ENCODE measurements at places on chromosomes 7 and 10. TPM values are rescaled to one million over a fixed set of nuclear protein-coding genes. Genes with fewer than 3 reads are reported as not detected.

- DNase-seq: no peak
Measured at GRCh38 chr7:299628-300027, 9.7 kb downstream of the FOXL3 start.

GRCh38 chr10:121595351-121595805, 2.9 kb downstream of the FGFR2 start:
- DNase-seq: no peak

- DNase-seq: no peak
Measured at GRCh38 chr10:31709028-31709427, 219.6 kb downstream of the ARHGAP12 start.

DNA sequence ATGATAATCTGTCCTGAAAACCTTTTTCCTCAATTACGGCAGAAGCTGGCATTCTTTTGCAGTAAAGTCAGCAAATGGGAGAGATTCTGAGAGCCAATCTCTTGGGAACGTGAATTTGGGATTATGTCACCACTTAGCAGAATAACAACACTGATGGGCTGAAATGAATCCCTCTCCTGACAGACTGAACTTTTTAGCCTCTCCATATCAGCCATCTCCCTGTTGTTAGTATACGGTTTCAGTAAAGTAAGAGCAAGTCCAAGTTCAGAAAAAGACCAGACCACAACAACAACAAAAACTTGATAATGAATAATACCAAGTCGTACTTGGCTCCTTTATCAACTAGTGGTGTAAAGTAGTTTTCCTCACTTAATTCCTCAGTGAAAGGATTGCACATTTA, 1048.8 kb downstream of the GATA3 start:
- no peak for DNase-seq

DNA sequence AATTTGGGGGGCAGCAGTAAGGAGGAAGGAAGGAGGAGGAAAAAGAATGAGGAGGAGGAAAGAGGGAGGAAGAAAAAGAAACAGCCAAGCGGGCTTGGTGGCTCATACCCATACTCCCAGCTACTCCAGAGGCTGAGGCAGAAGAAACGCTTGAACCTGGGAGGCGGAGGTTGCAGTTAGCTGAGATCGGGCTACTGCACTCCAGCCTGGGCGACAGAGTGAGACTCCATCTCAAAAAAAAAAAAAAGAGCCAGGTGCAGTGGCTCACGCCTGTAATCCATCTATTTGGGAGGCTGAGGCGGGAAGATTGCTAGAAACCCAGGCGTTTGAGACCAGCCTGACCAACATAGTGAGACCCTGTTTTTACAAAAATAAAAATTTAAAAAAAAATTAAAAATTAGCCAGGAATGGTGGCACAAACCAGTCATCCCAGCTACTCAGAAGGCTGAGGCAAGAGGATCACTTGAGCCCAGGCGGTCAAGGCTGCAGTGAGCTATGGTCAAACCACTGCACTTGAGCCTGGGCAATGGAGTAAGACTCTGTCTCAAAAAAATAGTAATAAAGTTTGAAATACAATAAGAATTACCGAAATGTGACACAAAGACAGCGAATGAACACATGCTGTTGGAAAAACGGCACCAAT, 14.1 kb upstream of the CRCP start:
- no peak for DNase-seq

- peak; percentile 64 for DNase-seq
Measured at GRCh38 chr10:73893426-73893825, 17.5 kb upstream of the PLAU start.

GRCh38 chr7:66118603-66119002, 4.0 kb downstream of the CRCP start:
- DNase-seq: no peak

- no peak for DNase-seq
Measured at GRCh38 chr10:48990226-48990625, 50.6 kb upstream of the LRRC18 start.

DNA sequence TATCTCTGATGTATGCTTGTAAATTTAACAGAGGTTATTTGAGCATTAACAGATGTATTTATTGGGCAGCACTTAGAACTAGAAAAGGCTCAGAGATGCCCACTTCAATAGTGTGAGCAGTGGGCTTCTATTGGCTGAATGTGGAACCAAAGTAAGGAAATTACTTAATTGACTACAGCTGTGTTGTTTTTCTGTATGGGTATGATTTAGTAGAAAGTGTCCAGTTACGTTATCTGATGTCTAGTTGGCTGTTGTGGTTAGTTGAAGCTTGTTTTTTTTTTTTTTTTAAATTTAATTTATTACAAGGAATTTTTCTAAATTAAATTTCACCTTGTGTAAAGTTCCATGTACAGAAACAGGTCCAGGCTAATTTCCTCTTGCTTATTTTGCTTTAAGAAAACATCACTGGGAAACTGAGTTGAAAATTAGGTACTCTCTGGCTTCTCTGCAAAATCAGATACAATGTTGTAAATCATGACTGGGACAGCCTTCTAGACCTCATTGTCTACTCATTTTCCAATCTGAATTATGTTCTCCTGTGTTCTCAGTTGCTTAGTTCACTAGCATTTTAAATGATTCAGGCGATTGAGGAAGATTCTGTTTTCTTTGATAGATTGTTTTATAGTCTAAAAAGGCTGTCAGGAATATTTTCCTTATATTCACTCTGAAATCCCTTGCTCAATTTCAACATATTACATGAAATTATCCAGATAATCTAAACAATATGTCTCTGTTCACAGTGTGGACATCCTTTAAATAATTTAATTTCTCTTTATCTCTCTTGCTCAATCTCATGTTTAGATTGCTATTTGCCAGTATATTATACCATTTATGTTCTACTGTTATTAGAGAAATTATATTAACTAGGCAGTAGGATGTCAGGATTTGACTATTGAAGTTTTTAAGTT, 53.0 kb downstream of the PHF14 start:
- no peak for DNase-seq

DNA sequence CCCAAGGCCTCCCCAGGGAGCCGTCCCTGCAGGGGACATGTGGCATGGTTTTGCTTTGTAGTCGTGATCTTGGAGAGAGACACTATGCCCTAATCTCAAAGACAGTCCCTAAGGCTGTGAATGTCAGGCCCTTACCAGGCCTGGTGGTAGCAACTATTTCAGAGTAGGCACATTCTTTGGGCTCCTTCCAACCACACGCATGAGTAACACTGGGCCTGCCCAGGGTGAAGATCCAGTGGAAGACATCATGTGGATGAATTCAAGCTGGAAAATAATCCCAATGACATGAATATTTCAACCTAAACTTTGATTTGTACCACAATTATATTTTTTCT, 39.5 kb upstream of the INSIG1 start:
- peak; percentile 66 for DNase-seq

GRCh38 chr7:108455998-108456677, at the start of gene NRCAM:
NRCAM (minus strand) TSS chr7:108456436; CDS start chr7:108240064, 216,372 bp downstream.
- DNase-seq: peak; percentile 47

GRCh38 chr10:31384589-31384949, 65.6 kb downstream of the ZEB1 start:
- no peak for DNase-seq

DNA sequence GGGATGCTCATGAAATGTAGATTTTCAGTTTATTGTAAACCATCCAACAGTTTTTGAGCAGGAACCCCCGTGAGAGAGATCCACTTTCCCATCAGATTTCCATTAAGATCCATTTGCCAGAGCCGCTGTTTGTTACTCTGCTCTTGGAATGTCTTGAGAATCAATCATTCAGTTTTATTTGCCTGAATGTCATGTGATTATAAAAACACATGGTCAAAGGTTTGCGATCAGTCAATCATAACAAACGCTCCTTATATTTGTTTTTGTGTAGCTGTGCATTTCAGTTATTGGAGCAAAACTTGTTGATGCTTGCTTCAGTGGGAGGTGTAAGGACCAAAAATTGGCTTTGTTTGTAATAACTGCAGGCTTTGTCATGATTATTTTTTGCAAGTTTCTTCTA, 155.8 kb upstream of the RHOBTB1 start:
- no peak for DNase-seq

DNA sequence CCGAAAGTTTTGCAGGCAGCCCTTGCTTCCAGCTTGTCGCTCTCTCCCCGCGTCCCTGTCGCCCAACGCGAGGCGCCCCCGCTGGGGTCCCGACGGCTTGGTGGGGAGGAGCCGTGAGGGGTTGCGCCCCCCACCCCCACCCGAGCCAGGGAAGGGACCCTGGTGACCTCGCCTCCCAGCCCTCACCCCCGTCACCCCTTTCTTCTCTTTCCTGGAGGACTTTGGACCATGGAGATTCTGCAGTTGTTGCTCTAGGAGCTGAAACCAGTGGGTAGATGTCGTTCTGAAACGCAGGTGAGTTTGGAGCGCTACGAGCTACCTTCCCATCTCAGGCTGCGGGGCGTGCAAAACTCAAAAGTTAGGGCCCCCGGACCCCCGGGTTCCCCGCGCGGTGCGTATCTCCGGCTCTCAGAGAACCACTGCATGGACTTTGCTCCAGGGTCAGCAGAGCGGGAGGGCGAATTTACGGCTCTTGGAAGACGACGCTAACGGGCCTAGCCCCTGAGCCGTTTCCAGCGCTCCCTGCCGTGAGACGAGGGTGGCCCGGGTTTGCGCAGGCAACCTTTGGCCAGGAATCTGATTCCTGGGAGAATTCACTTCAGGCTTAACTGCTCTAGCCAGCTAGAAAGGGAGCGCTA, 684 bp upstream of the ATXN7L1 start:
- DNase-seq: peak; percentile 43

DNA sequence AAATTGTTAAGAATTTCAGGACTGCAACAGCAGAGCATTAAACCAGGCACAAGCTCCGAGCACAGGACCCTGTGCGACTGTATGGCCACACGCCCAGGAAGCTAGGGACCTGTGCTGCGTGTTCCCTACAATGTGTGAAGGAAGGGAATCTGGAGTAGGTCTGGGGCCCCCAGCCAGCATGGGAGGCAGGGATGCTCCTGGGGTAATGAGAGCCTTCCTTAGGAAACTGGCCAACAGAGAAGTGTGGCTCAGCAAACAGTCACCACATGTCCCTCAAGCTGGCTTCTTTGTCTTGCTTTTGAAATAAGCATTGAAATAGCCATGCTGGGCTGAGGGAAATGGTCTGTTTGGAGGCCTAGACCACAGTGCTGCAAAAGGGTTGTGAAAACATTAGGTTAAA, 8.2 kb downstream of the BLNK start:
- no peak for DNase-seq

DNA sequence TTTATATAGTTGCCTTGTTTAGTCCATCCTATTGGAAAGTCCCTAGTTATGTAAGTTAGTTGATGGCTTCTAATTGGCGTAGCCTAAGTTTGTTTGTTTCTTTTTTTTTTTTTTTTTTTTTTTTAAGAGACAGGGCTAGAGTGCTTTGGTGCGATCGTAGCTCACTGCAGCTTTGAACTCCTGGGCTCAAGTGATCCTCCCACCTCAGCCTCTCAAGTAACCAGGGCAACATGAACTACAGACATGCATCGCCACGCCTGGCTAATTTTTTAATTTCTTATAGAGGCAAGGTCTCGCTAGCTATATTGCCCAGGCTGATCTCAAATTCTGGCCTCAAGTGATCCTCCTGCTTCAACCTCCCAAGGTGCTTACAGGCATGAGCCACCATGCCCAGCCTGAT, 7.1 kb downstream of the CSGALNACT2 start:
- DNase-seq: no peak

DNA sequence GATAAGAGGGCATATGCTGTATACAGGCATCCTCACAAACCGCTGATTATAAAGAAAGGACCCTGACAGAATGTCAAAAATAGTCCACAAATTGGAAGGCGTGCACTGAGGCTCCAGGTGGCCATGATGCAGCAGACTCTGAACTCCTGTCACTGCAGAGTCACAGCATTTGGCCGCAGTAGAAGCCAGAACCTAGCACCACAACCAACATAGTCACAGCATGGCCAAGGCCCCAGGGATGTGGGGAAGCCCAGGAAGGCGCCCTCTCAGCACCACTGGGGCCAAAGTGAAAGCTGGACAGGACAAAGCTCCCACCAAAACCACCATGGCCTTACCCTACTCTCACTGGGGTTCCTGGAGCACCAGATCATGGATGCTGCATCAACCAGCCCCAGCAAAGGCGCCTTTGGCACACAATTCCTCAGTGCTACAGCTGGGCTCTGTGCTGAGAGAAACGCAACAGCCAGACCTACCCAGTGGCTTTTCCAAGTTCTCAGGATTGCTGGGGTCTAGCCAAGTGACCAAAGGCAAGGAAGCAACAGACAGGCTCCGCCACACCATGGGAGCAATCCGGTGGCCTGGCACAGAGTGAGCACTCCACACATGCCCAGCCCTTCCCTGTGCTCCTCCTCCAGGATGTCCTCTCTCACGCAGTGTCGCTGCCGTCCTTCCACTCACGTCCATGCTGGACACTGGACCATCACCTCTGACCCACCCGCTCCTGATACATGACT, 60.2 kb downstream of the STK17A start:
- no peak for DNase-seq

DNA sequence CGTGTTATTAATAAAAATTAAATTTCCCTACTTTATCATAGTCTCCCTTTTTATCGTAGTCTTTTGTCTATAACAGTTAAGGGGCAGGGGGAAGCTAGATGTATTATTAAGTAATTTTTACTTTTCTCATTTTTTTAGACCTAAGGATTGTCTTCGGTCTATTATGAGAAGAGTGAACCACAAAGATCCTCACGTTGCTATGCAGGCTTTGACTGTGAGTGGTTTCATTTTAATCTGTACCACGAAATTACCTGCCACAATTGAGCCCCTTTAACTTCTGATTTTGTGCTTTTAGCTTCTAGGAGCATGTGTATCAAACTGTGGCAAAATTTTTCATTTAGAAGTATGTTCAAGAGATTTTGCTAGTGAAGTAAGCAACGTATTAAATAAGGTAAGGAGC, 40.6 kb downstream of the STAM start:
- no peak for DNase-seq

DNA sequence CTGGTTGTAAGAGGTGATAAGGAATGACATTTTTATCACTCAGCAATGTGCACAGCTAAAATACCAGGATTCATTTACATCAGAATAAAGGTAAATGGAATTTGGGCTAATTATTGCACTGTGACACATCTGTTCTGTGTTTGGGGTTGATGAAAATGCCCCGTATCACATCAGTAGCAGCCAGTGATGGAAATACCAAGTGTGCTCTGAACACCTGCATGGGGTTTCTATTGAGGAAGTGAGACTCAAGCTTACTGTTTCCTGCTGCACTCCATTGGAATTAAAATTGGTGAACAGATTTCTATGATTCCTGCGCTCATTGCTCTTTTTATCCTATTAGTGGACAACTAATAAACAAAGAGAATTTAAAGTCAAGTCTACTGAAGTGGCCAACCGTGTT, 296.9 kb downstream of the NRG3 start:
- no peak for DNase-seq

GRCh38 chr7:30995536-30995935, 31.8 kb downstream of the GHRHR start:
- DNase-seq: no peak

GRCh38 chr7:74479961-74480829, 26.5 kb downstream of the GTF2IRD1 start:
- DNase-seq: no peak

- no peak for DNase-seq
Measured at GRCh38 chr7:76217942-76218566, 16.4 kb downstream of the SRRM3 start.

The SEMA3C gene
- 99.5 TPM for total RNA-seq

The C7orf33 gene
- total RNA-seq: not detected

The CYP2C19 gene
- not detected for total RNA-seq

The ZNF804B gene
- not detected for total RNA-seq

The HOXA3 gene
- 1.2 TPM for total RNA-seq

The CHST15 gene
- 31.9 TPM for total RNA-seq

The COL1A2 gene
- 0.60 TPM for total RNA-seq

The OR13A1 gene
- not detected for total RNA-seq

The GBX1 gene
- not detected for total RNA-seq

The FAM13C gene
- total RNA-seq: 0.65 TPM

The FOXP2 gene
- total RNA-seq: 0.81 TPM
